ENCODE measurements at places on chromosomes 11 and 22.

DNA sequence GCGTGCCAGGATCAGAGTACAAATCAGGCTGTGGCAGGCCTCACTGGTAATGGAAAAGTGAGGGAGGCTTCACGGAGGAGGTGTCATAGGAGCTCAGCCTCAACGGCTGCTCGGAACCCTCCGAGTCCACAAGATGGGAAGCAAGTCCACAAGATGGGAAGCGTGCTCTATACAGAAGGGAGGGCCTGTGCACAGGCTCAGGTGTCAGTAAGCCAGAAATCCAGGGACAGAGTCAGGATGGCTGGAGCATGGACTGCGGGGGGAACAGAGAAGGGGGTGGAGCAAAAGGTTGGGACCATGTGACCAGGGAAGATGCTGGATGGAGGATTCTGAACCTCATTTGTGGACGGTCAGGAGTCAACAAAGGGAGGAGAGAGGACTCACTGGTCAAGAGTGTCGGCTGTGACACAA is 3.4 kb upstream of the DPP3 start:
- no peak for DNase-seq

DNA sequence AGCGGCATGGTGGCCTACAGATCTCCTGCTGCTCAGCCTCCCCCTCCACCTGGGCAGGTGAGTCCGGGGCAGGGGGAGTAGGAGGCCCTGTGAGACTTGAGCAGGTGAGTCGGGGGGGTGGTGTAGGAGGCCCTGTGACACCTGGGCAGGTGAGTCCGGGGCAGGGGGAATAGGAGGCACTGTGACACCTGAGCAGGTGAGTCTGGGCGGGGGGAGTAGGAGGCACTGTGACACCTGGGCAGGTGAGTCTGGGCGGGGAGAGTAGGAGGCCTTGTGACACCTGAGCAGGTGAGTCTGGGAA is 299.3 kb downstream of the BRD1 start:
- no peak for DNase-seq

DNA sequence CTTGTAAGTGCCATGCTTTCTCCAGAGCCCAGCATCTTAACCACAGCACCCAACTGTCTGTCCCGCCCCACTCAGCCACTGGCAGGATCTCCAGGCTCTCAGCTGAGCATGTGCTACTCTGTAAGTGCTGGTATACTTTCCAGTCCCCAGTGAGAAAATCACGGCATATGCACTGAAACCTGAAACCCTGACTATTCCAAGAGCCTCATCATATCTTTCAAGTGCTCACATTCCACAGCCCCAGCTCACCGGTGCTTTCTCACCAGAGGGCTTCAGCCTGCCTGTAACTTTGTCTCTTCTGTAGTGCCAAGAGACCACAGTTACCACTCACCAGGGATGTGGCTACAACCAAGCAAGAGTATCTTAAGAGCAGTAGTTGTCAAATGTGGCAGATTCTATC is 24.4 kb upstream of the PAMR1 start:
- no peak for DNase-seq

- no peak for DNase-seq
These were observed 124.2 kb upstream of the SEZ6L start for GRCh38 chr22:26045051-26045450.

DNA sequence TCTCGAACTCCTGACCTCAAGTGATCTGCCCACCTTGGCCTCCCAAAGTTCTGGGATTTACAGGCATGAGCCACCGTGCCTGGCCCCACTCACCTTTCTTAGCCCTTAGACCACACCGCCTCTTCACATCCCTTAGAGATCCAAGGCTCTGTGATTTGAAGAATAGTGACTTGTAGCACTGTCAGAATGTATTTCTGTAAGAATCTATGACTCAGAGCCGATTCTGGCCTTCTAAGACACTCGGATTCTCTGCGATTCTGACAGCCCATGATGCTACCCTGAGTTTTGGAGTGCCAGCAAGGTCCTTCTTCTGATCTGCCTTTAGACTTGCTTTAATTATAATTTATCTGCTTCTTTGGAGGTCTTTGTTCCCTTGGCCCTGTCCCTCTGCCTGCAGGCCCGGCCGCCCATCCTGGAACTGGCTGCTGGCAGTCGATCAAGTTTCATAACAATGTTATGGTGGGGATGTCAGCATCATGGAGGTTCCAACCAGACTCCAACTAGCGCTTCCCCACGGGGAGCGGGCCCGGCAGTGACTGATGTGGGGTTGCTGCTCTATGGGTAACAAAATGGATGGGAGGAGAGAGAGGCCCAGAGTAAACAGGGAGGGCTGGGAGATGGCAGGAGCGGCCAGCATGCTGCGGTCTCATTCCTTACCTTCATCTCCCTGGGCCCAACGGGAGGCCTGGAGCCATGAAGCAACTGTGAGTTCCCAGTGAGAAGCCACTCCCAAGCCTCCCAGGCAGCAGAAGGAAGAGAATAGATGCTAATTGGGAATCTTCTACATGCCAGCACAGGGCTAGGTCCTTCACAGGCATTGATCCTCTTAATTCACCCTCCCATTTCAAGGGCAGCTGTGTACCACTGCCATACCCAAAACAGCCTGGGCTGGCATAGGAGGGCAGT is 55.7 kb upstream of the RASD2 start:
- DNase-seq, result no peak

DNA sequence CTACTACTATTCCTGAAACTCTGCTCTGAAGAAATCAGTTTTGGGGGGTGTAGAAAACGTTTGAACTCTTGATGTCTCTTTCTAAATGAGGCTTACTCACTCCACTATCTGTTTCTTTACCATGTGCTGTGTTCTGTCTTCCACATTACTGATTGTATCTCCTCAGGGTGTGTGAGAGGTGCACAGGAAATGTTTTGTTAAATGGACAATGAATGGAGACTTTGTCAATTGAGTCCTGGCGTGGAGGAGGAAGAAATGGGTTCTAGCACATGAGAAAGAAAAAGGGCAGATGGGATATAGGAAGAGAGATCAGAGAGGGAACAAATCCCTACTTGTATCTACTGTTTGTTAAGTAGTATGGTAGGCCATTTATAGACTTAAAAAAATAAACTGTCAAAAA is 577.1 kb upstream of the CCDC90B start:
- no peak for DNase-seq

DNA sequence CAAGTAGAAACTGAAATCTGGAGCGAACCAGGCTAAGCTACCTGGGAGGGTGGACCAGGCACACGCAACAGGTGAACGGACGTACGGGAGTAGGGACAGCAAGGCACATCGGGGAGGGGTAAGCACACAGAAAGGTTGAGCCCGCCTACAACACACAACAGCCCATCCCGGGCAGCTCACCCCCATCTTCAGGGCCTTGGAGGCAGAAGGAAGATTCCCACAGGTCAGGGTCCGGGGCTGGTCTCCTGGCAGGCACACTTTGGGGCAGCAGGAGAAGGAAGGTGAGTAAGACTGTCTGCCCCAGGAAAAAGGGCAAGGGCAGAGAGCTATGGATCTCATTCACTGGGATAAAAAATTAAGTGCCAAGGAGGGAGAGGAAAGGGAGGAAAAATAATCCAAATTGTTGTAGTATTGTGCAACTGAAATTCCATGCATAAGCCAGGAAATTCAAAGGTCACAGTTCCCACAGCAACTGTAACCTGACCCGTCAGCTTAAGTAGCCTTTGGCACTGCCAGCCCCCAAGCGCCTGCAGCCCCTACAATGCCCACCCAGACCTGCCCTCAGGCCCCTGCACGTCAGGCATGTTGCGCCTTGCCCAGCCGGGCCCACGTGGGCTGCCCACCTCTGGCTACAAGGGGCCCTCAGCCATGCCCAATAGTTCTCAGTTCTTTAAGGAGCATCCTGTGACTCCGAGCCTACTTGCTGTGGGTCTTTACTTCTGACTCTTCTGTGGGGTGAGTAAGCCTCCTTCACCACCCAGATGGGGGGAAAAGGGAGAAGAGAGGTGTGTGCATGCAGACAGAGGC is 51.8 kb downstream of the MICAL3 start:
- no peak for DNase-seq
